ENCODE measurements at places on chromosomes 2 and 18. TPM values are rescaled to one million over a fixed set of nuclear protein-coding genes. Genes with fewer than 3 reads are reported as not detected.

NTSR2 gene
- 0.19 TPM for total RNA-seq

DNA sequence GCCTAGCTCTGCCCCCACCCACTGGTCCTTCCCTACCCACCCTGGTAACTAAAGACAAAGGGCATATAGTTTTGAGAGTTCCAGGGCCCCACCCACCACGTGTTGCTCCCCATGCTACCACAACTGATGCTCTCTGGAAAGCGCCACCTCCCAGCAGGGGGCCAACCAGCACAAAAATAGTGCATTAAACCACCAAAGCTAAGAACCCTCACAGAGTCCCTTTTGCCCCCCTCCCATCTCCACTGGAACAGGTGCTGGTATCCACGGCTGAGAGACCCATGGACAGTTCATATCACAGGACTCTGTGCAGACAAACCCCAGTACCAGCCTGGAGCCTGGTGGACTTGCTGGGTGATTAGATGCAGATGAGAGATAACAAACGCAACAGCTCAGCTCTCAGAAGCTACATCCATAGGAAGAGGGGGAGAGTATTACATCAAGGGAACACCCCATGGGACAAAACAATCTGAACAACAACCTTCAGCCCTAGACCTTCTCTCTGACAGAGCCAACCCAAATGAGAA is 715.9 kb downstream of the NUP35 start:
- no peak for DNase-seq

- no peak for DNase-seq
Measured at GRCh38 chr2:56583796-56584315, 400.1 kb downstream of the CCDC85A start.

DNA sequence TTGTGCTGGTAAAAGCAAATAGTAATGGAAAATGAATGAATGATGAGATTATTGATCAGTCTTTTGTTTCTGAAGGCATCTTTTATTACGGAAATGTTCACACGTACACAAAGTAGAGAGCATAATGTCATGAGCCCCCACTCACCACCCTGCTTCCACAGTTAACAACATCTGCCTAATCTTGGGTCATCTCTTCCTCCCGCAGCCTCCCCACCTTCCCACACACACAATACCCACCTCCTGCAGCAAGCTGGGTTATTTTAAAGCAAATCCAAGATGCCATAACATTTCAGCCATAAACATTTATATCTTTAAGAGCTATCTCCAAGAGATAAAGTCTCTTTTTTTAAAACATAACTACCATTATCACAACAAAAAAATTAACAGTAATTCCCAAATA is 36.3 kb downstream of the CYP27C1 start:
- DNase-seq = no peak

GRCh38 chr18:80154293-80154692 is 45.2 kb downstream of the ADNP2 start:
- DNase-seq = no peak

TTN gene
- 3,113 TPM for total RNA-seq

SOWAHC gene
- total RNA-seq = 2.7 TPM

- DNase-seq = no peak
Measured at GRCh38 chr2:85506768-85507181, 32.2 kb upstream of the MAT2A start.

DNA sequence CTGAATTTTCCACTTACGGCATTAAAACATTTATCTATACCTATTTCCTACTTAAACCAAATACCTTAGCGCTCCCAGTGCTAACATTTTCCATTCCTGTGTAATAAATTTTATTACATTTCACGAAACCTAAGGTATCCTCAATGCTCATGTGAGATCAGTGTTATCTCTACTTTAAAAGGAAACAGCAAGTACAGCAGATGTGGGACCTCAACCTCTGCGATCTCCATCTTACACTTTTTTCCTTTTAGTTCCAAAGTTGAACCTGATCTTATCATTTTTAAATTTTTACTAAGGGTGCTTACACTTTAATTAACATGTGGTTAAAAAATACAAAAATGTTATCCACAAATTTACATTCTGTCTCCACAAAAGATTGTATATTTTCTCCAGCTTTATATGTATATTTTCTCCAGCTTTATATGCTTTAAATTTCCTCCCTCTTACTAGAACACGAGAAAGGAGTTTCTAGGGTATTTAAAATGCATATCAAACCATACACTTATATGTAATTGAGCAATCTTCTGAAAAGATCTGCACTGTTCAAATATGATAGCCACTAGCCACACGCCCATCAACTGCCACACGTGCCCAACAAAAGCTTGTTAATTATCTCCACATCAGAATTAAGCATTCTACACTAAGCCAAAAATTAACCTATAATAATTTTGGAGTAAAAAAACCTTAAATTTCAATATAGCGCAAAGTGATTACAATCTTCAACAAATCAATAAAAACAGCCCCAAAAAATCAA is 38.1 kb downstream of the MBOAT2 start:
- DNase-seq = no peak

DNA sequence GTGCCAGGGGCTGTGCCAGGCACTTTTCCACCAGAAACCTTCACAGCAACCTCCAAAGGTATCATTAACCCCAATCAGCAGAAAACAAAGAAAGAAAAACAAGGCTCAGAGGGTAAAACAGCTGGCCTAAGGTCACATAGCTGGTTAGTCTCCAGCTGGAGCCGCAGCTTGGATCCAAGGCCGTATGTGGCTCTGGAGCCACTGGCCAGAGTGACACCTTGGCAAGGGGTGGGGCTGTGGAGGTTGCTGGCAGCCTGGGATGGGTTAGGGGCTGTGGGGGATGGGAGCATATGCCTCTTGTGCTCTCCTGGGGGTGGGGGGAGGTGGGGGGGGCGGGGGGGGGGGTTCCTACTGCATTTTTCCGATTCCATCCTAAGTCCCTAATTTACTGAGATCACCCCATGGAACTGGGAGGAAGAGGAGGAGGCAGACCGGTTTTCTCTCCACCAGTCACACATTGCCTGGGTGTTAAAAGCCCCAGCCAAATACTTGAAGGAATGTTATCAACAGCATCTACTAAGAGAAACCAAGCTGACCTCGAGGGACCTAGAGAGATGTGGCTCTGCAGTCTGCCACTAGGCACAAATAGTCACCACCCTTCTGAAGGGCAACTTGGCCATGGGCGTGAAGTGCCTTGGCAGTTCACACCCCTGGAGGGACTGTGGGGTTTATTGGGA is 8.0 kb downstream of the HAAO start:
- no peak for DNase-seq

GRCh38 chr2:54999182-54999581 is 51.1 kb downstream of the RTN4 start:
- no peak for DNase-seq

GCG gene
- total RNA-seq = not detected

- peak; percentile 56 for DNase-seq
Measured at GRCh38 chr18:59549503-59550173, 147.6 kb downstream of the CCBE1 start.

RAD51AP2 gene
- 0.16 TPM for total RNA-seq

DNA sequence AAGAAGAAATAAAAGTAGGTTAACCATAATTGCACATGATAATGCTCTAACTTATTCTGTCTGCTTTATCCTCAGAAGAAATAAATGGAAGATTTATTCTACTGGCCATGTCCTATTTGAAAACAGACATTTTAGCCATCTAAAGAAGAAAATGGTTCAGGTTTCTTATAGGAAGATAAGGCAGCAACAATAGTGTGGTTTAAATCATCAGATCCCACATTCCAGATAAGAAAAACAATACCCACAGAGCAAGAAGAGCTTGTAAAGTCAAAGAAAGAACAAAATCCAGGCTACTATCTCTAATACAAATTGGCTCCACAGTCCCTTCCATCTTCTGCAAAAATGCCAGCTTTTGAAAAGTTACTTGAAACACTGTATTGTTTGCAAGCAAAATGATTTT is 49.3 kb downstream of the L3MBTL4 start:
- DNase-seq = no peak

- DNase-seq = no peak
Measured at GRCh38 chr2:26243470-26244308, 743 bp downstream of the HADHA start.

CAPN14 gene
- total RNA-seq = 0.32 TPM

- DNase-seq = no peak
Measured at GRCh38 chr18:69730664-69731063, 217.0 kb downstream of the CD226 start.

DNA sequence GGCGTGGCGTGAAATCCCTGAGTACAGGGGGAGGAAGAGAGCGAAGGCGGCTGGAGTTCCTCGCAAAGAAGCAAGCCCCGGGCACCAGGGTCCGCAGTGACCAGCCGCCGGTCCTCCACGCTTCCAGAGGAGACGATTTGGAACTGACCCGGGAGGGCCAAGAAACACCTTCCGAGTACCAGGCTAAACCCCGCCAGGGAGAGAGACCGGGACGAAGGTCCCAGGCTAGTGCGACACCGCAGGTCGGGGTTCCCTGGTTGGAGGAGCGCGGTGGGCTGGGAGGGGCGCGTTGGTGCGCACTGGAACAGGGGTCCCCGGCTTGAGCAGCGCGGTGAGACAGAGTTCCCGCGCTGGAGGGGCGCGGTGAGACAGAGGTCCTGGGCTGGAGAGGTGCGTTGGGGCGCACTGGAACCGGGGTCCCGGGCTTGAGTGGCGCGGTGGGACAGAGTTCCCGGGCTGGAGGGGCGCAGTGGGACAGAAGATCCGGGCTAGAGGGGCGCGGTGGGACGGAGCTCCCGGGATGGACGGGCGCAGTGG is 901 bp downstream of the WDFY1 start:
- DNase-seq = peak; percentile 66

- DNase-seq = no peak
Measured at GRCh38 chr2:79373358-79374130, 139.3 kb upstream of the CTNNA2 start.

NRBP1 gene
- total RNA-seq = 50.8 TPM

TIGD1 gene
- total RNA-seq = 1.7 TPM

LONRF2 gene
- total RNA-seq = 14.6 TPM

C1QL2 gene
- not detected for total RNA-seq

GRCh38 chr2:120654381-120655134 is 81.1 kb upstream of the GLI2 start:
- DNase-seq = peak; percentile 66

DNA sequence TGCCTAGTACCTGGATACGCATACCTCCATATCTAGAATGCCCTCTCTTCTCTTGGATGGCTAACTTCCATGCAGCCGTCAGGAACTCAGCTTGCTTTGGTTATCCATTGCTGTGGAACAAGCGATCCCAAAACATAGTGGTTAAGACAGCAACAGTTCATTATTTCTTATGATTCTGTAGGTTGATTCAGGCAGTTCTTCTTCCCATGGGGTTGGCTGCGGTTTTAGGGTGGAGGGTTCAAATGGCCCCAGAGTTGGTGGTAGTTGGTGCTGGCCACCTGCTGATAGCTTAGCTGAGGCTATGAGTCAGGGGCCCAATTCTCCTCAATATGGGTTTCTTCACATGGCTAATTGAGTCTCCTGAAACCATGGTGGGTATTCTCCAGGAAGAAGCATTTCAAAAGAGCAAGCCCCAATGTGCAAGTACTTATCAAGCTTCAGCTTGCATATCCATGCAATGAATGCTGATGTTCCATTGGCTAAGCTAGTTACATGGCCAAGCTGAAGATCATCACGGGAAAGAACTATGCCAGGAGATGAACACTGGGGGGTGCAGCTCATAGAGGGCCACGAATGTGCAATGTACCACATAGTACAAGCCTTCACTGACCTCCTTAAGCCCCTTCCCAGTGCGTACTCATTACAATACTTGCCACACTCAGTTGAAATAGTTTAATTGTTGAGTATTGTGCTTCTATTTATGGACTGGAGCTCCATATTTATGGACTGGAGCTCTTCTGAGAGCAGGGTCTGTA is 10.0 kb upstream of the RHOB start:
- DNase-seq = no peak

GRCh38 chr2:50535971-50536759 is 495.8 kb downstream of the NRXN1 start:
- DNase-seq = no peak

- DNase-seq = no peak
Measured at GRCh38 chr2:44736270-44736942, 205.1 kb upstream of the SIX3 start.

- no peak for DNase-seq
Measured at GRCh38 chr18:38427736-38428135, 862.1 kb upstream of the CELF4 start.

- DNase-seq = no peak
Measured at GRCh38 chr18:61953161-61953560, 60.4 kb upstream of the RNF152 start.

ST8SIA3 gene
- total RNA-seq = not detected

CCDC178 gene
- total RNA-seq = 0.35 TPM

GRCh38 chr2:52955079-52955478 is 812.5 kb upstream of the CHAC2 start:
- DNase-seq = no peak

- DNase-seq = no peak
Measured at GRCh38 chr2:5077479-5078089, 614.6 kb upstream of the SOX11 start.

GRCh38 chr18:1653873-1654272 is 749.2 kb downstream of the ADCYAP1 start:
- no peak for DNase-seq

DNA sequence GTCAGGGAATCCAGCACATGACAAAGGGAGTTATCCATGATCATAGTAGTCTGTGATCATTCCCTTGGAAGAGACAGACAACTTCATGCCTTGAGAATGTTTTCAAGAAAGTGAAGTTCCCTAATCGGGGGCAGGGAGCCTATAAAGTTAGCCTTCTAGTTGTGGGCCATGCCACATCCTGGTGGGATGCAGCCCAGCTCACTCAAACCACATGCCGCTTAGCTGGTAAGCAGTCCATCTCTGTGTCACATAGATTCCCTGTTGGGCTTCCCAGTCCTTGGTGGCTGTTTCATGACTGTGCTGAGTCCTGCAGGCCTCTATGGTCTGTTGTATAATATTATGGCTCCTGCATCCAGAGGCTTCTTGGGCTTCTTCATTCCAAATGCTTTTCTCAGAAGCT is 11.4 kb upstream of the ARHGAP25 start:
- DNase-seq = no peak

DNA sequence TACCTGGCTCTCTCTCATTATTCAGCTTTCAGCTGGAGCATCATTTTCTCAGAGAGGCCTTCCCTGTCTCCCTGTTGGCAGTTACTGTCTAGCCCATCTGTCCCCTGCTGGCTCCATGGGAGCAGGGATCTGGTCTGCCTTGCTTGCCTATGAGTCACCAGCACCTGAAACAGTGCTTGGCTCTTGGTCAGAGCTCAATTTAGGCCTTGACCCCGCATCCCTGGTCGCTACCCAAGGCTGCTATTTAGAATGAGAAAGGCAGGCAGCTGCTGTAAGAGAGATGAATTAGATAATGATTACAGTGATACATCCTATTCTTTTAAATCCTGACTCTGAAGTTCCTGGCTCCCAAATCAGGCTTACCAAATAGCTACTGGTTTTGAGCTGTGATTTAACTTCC is 32.9 kb downstream of the KCNE4 start:
- DNase-seq = no peak

WNT10A gene
- total RNA-seq = not detected

GRCh38 chr2:188676010-188676400 is 298.2 kb upstream of the COL3A1 start:
- DNase-seq = no peak
